ENCODE measurements at places on chromosomes 6 and 20.
A peak's percentile ranks its signal among the peaks of the same experiment; 100 is the strongest.

- DNase-seq = no peak
Measured at GRCh38 chr6:107064579-107065065, 36.6 kb downstream of the MTRES1 start.

- DNase-seq = no peak
Measured at GRCh38 chr6:6368684-6369052, 48.2 kb upstream of the F13A1 start.

GRCh38 chr20:48202334-48203113 lies 417.2 kb upstream of the SULF2 start:
- no peak for DNase-seq

DNA sequence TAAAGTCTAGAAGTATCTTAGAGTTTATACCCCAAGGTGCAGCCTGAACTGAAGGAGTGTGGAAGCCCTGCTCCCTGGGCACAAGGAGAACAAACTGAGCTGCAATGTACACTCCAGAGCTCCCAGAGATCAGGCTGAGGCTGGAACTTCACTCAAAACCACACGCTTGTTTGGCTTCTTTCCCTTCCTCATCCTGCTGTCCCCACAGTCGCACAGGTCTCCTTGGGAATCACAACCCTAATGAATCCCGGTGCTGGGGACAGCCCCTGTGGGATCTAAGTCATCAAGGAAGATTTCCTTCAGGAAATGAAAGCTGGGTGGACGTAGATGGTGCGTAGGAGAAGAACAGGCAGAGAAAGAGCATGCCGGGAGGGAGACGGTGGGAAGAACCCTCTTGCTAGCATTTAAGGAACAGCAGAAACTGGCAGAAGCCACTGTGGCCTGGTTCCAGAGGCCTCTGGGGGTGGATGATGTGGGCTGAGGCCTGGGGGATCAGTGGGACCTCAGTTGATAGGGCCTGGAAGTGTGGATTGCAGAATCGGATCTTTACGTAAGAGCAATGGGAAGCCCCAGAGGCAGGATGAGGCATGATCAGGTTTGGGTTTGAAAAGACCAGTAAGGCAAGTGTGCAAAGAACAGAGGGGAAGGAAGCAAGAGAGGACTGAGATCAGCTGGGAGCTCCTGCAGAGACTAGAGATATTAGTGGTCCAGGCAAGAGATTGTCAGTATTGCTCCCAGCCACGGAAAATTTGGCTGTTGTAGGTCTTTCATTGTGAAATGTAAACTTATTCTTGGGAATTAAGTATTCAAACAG lies 21.4 kb downstream of the CYP24A1 start:
- DNase-seq = no peak

- no peak for DNase-seq
Measured at GRCh38 chr20:35908007-35908406, 46.3 kb downstream of the SCAND1 start.

GRCh38 chr20:53084408-53084997 lies 112.3 kb downstream of the TSHZ2 start:
- no peak for DNase-seq

DNA sequence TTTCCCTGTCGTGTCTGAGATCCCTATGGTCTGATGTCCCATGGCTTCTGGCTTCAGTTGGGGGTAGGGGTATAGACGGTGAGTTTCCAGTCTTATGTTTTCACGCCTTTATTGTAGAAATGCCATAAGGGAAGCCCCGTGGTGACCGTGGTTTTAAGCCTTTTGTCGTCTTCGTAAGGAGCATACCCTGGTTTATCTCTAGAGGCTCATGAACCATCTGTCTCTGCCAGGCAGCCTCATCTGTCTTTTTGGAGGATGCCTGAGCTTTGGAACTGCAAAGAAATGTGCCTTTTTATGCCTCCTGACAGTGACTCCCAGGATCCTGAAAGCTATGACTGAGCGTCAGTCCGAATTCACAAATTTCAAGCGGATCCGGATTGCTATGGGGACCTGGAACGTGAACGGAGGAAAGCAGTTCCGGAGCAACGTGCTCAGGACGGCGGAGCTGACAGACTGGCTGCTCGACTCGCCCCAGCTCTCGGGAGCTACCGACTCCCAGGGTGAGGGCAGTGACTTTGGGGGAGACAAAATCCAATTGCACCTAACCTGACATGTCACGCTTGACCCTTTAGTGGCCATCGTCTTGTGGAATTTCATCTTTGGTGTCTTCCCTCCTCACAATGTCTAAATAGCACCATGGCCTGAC lies 84.6 kb downstream of the SYNJ2 start:
- no peak for DNase-seq

- DNase-seq = no peak
Measured at GRCh38 chr6:81969814-81970213, 217.3 kb upstream of the TENT5A start.

DNA sequence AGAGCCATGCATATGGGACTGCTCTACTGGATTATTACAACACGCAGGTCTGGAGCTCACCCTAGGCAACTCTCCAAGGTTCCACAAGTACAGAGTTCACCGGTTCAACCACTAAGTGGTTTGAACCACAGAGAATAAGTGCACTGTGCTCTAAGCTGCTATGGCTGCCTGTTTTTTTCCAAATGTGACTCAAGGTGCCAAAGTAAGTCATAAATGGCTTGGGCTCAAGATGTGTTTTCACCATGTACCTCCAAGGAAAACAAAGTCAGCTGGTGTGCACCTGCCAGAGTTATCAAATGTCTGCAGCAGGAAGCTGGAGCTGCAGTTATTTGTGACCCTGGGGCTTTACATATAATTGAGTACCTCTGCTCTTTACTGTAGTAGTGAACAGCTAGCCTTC lies 76.7 kb downstream of the PREP start:
- DNase-seq = no peak

- DNase-seq = no peak
Measured at GRCh38 chr20:20549704-20550103, 162.7 kb downstream of the RALGAPA2 start.

GRCh38 chr20:32296819-32297420 lies 19.5 kb downstream of the KIF3B start:
- DNase-seq = no peak

GRCh38 chr6:41191569-41191968 lies 9.4 kb downstream of the TREML2 start:
- DNase-seq = peak; percentile 24

DNA sequence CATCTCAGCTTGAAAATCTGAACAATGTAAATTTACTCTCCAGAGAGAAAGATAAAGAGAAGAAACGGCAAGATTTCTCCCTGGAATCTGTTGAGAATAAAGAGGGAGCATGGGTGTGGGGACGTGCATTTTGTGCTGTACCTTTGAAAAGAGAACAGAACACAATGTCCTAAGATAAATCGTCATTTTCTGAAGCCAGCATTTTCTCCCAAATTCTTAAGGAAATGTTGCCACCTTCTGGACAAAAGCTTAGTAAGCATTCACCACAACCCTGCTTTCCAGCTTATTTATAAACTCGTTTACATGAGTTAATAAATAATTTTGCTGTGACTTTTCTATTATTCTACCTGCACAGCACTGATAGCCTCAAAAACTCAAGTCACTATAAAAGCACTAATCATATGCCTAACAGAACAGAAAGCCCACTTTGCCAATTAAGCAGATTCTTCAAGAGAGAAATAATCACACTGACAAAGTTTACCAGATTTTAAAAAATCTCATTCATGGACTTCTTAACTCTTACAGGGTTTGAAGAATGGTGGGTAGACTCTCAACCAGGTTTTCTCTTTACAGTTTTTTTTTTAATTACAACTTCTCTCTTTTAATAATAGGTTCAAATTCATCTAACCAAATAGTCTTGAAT lies 155.8 kb downstream of the MBOAT1 start:
- no peak for DNase-seq

GRCh38 chr20:53738039-53738944 lies 144.7 kb upstream of the ZNF217 start:
- no peak for DNase-seq

DNA sequence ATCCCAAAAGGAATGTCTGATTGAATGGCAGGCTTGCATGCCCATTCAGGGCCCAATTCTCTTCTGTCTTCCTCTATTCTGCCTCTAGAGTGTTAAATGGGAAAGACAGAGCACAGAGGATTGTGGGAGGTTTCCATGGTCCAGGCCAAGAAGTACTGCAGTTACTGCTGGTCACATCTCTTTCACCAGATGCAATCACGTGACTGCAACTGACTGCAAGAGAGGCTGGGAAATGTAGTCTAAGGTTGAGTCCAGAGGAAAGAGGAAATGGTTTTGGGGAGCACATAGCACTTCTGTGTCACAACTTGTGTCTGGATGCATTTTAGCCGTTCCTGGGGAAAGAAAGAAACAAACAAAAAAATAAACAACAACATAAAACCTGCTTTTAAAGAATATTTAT lies 336.4 kb upstream of the BTBD3 start:
- no peak for DNase-seq

DNA sequence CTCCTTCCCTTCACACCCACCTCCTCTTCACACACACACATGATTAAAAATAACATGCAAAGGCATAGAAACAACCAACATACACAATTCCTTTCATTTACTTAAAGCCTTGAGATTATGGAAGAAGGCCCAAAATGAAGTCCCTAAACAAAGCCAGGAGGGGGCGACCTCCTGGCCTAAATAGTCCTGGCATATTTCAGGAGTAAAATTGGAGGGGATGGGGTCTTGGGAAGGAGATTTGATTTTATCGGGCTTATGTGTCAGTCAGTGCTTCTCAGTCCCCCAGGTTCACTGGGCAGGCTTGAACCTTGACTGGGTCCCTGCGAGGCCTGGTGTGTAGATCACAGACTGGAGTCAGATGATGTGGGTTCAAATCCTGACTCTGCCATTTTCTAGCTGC lies 266.4 kb downstream of the SAMD5 start:
- no peak for DNase-seq

GRCh38 chr20:19104186-19104585 lies 108.3 kb upstream of the SLC24A3 start:
- DNase-seq = no peak

DNA sequence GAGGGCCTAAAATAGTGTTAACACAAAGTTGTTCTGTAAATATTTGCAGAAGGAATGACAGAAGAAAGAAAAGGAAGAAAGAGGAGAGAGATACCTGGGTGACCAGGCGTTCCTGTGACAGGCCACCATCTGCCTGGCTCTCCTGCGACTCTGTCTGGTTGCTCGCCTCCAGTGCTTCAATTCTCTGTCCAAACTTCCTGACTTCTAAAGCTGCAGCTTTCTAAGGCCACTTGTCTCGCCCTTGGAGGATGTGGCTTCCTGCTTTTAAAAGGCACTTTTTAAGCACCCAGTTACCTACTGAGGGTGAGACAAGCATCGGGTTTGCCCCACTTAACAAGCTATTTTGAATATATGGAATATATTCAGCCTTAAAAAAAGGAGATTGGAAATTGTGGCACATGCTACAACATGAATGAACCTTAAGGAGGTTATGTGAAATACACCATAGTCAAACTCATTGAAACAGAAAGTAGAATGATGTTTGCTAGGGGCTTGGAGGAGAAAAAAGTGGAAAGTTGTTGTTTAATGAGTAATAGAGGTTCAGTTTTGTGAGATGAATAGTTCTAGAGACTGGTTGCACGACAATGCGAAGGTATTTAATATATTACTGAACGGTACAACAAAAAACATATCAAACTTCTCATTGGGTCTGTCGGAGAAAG lies 32.8 kb downstream of the VIP start:
- DNase-seq = no peak

- no peak for DNase-seq
Measured at GRCh38 chr6:99810295-99810694, 183.7 kb downstream of the MCHR2 start.

DNA sequence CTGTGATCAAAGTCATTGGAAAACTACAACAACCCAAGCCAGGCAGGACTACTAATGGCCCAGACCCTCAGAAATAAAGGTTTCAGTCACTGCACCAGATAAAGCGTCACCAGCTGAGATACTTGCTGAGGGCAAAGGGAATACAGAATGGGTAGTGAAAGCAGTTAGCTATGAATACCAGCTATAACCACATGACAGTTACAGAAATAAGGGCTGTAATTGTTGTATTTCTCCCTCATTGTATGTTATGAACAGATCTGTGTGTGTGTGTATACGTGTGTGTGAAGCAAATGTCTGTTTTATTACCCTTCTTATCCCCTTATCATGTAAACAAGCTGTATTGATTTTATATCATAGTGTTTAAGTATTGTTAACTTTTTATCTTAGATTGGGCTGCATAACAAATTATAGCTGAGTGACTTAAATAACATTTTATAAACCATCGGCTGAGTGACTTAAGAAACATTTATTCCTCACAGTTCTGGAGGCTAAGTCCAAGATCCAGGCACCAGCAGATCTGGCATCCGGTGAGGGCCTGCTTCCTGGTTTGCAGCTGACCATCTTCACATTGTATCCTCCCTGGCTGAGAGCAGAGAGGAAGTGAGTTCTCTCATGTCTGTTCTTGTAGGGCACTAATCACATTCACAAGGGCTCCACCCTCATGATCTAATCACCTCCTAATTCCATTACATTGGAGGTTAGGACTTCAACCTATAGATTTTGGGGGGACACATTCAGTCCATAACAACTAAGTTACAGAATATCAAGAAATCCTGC lies 46.0 kb upstream of the VSX1 start:
- DNase-seq = no peak

- no peak for DNase-seq
Measured at GRCh38 chr20:22908944-22909343, 126.2 kb upstream of the SSTR4 start.

DNA sequence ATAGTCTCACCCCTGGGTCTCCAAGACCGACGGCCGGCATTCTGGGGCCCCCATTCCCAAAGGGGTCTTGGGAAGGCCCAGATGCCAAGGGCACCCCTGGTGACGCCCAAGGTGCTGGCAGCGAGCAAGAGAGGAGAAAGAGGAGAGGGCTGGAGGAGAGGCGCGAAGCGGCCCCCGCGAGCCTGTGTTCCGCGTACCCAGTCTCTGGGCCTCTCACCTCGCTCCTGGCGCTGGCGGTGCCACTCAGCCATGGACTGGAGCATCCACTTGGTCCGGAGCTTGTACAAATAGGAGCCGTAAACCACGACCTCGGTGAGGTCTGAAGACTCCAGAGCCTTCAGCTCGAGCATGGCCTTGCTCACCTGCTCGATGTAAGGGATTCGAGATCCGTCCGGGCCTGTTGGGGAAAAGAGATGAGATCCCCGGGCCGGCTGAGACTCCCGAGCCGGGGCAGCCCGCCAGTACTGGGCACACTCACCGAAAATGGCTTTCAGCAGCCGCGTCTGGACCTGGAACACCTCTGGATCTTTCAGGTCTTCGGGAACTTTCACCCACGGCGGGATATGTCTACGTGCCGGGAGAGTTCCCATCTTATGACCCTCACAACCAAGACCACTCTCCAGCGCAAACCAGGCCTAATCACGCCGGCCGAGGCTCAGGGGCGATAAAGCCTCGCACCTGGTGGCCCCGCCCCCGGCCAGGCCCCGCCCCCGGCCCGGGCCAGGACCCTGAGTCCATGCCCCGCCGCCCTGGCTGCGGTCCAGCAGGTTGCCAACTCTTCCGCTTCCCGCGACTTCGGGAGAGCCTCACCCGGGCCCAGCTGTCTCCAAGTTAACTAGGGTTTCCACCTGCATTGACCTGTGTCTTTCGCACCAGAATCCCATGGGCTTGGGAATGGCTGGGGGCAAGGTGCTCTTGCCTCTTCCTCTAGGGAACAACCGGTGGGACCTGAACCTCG lies at the start of gene DPPA5:
TSS of gene DPPA5 (minus strand) at position 641 of the 958 bp plus-strand sequence. CDS start at position 590, 51 bp downstream.
- no peak for DNase-seq

All from activated naive CD4-positive, alpha-beta T cell treated with anti-CD3 and anti-CD28 coated beads, Interleukin-2, amount 50 U/mL, for 16 hours (primary cell).